ENCODE measurements at places on chromosomes 5 and 9. TPM values are rescaled to one million over a fixed set of nuclear protein-coding genes. Genes with fewer than 3 reads are reported as not detected.
A peak's percentile ranks its signal among the peaks of the same experiment; 100 is the strongest.

The FSTL4 gene
- total RNA-seq = not detected

The SLC1A3 gene
- total RNA-seq = 8.8 TPM

DNA sequence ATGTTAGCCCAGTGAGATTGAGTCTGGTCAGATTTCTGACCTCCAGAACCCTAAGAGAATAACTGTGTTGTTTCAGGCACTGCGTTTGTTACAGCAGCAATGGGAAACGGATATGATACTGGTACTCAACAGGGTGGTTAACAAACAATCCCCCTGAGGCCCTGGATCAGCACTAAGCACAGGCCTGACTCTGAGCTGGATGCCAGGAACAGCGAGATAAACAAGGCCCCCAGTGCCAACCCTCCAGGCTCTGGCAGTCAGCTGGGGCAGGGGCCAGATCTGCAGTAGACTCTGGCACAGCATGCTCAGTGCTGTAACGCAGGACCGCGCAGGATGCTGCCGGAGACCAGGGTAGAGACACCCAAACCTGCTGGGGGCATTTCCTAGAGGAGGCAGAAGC lies 22.1 kb downstream of the CPLX2 start:
- no peak overlapping the region for H3K4me3 ChIP-seq
- no peak overlapping the region for H3K27ac ChIP-seq
- no peaks in the 10 kb centered on the region for H3K36me3 ChIP-seq
- DNase-seq = no peak

DNA sequence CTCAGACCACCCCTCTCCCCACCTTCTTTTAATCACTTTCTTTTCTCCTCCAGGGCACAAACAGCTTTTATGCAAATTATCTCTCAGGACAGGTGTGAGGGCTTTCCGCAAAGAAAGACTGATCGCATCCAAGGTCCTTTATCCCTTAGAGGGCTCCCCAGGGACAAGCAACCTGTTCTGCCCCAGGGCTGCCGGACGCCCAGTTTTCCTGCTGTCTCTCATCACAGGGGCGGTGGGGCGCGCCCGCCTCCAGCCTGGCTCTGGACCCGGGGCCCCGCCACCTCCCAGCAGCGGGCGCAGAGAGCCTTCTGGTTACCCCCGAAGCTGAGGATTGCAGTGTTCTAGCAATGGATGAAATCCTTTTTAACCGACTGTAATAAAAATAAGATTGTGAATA lies 266.1 kb downstream of the CWC27 start:
- H3K36me3 ChIP-seq = no peaks in the 10 kb centered on the region
- H3K27me3 ChIP-seq = no peaks in the 10 kb centered on the region

- no peaks in the 10 kb centered on the region for H3K27me3 ChIP-seq
- peak overlapping the region; percentile 95 for H3K4me3 ChIP-seq
- H3K4me1 ChIP-seq = peaks cover 5% of the 10 kb centered on the region
- H3K27ac ChIP-seq = peak overlapping the region; percentile 87
- DNase-seq = no peak
These were observed 7.7 kb upstream of the NFIB start for GRCh38 chr9:14321517-14322130.

DNA sequence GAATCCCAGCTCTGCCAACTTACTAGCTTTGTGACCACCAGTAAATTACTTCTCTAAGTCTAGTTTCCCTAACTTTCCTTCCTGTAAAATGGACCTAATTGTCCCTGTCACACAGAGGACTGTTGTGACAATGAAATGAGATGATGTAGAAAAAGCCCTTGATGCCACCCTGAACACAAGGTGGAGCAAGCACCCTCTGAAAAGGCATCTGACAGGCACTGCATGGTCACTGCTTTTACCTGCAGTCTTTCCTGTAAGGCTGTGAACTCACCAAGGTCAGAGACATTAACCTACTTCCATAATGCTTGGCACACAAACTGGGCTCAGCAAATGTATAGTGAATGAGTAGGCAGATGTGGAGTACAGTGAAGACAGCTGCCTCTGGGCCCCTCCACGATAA lies 6.1 kb downstream of the SLC31A2 start:
- H3K4me3 ChIP-seq = no peak overlapping the region
- peaks cover 12% of the 10 kb centered on the region for H3K36me3 ChIP-seq
- peaks cover 7% of the 10 kb centered on the region for H3K4me1 ChIP-seq
- no peak overlapping the region for H3K27ac ChIP-seq

DNA sequence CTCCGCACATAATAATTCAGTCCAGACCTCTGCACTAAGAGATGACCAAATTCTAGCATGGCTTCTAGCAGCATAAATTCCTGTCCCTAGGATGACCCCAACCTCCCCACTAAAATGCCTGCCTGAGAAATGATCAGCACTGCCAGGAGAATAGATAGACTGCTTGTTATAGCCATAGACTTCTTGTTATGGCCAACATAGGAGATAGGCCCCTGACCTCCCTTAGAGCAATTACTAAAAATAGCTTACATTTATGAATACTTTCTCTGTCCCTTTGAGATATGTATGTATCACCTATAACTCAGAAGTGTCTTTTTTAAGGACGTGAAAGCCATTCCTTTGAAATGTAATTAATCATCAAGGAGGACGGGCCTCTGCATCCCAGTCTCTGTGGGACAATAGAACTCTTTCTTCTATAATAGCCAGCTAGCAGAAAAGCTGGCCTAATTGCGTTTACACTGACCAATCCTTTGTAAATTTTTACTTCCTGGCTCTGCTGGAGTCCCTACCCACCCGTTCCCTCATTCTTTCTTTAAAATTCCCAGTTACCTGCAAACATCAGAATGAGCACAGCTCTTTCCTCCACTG lies 1002.7 kb downstream of the CDH18 start:
- H3K36me3 ChIP-seq = no peaks in the 10 kb centered on the region
- no peaks in the 10 kb centered on the region for H3K27me3 ChIP-seq
- no peak overlapping the region for H3K27ac ChIP-seq
- H3K4me3 ChIP-seq = no peak overlapping the region
- no peaks in the 10 kb centered on the region for H3K4me1 ChIP-seq

DNA sequence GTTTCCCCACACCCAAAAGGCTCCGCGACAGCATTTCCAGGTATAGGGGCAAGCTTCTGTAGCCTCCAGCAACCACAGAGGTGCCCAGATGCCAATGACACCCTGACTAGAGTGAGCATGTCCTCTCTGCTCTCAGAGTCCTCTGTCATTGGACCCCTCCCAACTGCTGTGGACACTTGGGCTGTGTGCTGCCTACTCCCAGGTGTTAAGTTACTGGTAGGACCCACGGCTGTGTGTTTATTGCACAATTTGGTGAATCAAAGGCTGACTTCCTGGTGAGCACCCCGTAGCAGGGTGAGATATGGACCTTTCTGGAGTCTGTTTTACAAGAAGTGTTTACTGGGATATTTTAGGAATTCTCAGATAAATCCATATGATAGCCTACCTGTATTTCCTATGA lies 36.0 kb downstream of the SH3GL2 start:
- H3K4me3 ChIP-seq = no peak overlapping the region
- no peaks in the 10 kb centered on the region for H3K27me3 ChIP-seq
- DNase-seq = no peak
- H3K36me3 ChIP-seq = no peaks in the 10 kb centered on the region

GRCh38 chr9:127033789-127034188 lies 88.6 kb downstream of the ANGPTL2 start:
- H3K36me3 ChIP-seq = no peaks in the 10 kb centered on the region
- no peak overlapping the region for H3K4me3 ChIP-seq
- no peak overlapping the region for H3K27ac ChIP-seq
- H3K4me1 ChIP-seq = no peaks in the 10 kb centered on the region
- no peaks in the 10 kb centered on the region for H3K27me3 ChIP-seq
- no peak for DNase-seq

DNA sequence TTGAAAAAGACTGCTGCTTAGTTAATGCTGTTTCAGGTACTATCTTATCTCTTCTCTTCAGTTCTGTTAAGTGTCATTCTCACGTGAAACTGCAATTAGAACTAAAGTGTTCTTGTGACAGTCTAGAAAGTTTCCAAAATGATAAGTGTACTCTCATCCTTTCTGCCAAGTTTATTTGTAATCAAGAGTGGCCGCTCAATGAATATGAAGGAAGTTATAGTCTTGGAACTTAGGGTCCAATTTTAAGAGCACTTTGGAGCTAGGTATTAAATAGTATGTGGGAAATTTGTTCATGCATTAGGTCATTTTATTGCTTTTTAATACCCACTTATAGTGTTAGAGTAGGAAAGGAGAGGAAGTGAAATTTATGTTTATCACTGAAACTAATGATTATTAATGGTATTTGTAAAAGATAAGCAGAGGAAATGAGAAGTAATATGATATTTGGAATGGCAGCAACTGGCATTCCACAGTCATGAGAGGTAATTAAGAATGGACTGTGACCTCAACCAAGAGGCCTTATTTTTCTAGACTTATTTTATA lies 20.4 kb downstream of the XRCC4 start:
- H3K4me3 ChIP-seq = no peak overlapping the region
- H3K27ac ChIP-seq = no peak overlapping the region
- H3K36me3 ChIP-seq = no peaks in the 10 kb centered on the region
- no peak for DNase-seq
- H3K27me3 ChIP-seq = no peaks in the 10 kb centered on the region

DNA sequence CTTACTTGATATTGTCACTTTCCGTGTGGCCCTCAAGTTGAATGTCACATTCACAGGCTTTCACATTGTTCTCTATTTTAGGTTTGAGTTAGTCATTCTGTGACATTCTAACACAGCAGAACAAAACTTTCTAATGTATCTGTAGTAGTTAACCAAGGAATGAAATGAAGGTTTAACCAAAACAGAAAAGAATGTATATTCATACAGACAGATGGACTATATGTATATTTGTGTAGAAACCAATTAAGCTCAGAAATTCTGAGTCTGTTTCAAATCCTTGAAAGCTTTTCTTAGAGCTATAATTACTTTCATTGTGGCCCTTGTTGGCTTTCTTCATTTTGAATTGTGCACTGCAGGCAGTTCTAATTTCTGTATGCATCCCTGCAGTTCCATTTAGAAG lies 654.7 kb downstream of the LRRC70 start:
- no peak overlapping the region for H3K4me3 ChIP-seq
- no peaks in the 10 kb centered on the region for H3K27me3 ChIP-seq
- H3K4me1 ChIP-seq = no peaks in the 10 kb centered on the region
- no peak overlapping the region for H3K27ac ChIP-seq
- no peaks in the 10 kb centered on the region for H3K36me3 ChIP-seq

- H3K27me3 ChIP-seq = no peaks in the 10 kb centered on the region
- no peak for DNase-seq
- no peaks in the 10 kb centered on the region for H3K36me3 ChIP-seq
- no peaks in the 10 kb centered on the region for H3K4me1 ChIP-seq
- H3K4me3 ChIP-seq = no peak overlapping the region
These were observed 120.3 kb downstream of the INVS start for GRCh38 chr9:100219347-100219746.

DNA sequence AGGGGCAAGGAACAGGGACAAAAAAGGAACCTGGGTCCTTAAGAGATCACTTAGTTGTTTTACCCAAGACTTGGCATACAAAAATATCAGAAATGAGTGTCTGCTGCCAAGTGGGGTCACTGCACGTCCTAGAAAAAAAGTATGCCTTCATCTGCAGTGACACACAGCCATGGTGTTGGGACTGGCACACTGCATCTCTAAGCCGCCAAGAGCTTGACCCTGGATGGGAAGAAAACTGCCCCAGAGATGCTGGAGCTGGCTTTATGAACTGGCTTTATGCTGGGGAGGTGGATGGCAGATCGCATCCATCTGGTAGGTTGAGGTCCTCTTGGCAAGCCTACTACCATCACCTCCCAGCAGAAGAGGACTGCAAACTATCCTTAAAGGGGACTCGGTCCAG lies 51.7 kb downstream of the IRF1 start:
- H3K27me3 ChIP-seq = no peaks in the 10 kb centered on the region
- peak overlapping the region; percentile 0 for H3K27ac ChIP-seq
- no peak overlapping the region for H3K4me3 ChIP-seq
- no peak for DNase-seq

- H3K27me3 ChIP-seq = no peaks in the 10 kb centered on the region
- no peak for DNase-seq
- no peaks in the 10 kb centered on the region for H3K4me1 ChIP-seq
- H3K27ac ChIP-seq = no peak overlapping the region
- no peak overlapping the region for H3K4me3 ChIP-seq
- H3K36me3 ChIP-seq = no peaks in the 10 kb centered on the region
These were observed 350.8 kb downstream of the EFNA5 start for GRCh38 chr5:107319901-107320300.

DNA sequence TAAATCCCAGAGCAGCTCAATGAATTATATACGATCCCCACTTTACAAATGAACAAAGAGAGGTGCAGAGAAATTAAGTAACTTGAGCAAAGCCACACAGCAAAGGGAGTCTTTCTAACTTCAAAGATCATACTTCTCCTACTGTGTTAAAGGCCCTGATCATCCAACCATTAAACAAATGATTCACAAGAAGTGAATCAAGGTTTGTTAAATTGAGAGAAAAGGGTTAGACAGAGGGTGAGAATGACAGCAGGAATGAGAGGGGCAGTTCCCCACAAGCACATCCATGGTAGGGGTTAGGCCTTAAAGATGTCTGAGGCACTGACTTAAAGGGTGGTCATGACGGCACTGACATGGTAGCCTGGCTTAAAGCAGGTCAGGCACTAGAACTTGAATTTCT lies 10.7 kb downstream of the IDNK start:
- no peaks in the 10 kb centered on the region for H3K27me3 ChIP-seq
- no peak overlapping the region for H3K4me3 ChIP-seq
- H3K4me1 ChIP-seq = peaks cover 24% of the 10 kb centered on the region
- no peak for DNase-seq
- no peak overlapping the region for H3K27ac ChIP-seq
- H3K36me3 ChIP-seq = no peaks in the 10 kb centered on the region

Data from liver (tissue), 10 donors.